PC-3 (cell line): ENCODE measurements at places on chromosomes 2 and 18. TPM values are rescaled to one million over a fixed set of nuclear protein-coding genes. Genes with fewer than 3 reads are reported as not detected.

SLC11A1 gene
- 0.17 and 0.33 TPM in 2 replicates for total RNA-seq

STAMBP gene
- total RNA-seq = 23.8 and 32.2 TPM in 2 replicates

REG1B gene
- not detected in 2 replicates for total RNA-seq

ZNF804A gene
- 1.6 and 1.9 TPM in 2 replicates for total RNA-seq

C2orf78 gene
- total RNA-seq = not detected in 2 replicates

GPAT2 gene
- total RNA-seq = not detected in 2 replicates

FHOD3 gene
- total RNA-seq = 18.1 and 32.2 TPM in 2 replicates

CREG2 gene
- 40.0 and 67.9 TPM in 2 replicates for total RNA-seq

CENPA gene
- total RNA-seq = 40.8 and 42.4 TPM in 2 replicates

DNA sequence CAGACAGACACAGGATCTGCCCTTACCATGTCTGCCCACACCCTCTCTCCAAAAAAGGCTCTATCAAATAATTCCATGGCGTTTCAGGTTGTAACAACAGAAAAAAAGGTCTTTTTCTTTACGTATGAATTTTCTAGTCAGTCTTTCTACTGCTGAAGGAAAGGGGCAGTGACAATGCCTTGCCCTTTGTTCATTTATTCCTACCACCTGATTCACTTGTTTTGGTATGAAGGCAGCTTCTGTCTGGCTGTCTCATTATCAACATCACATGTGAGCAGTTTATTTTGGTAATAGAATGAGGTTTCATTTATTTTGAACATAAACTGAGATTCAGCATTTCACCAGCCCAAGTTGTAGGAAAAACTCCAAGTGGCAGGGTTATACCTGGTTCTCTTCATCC, 94.3 kb upstream of the KLF7 start:
- no peak overlapping the region for H3K4me3 ChIP-seq
- peaks cover 66% of the 10 kb centered on the region for H3K4me1 ChIP-seq
- no peaks in the 10 kb centered on the region for H3K36me3 ChIP-seq
- DNase-seq = no peak
- H3K27me3 ChIP-seq = no peaks in the 10 kb centered on the region
- no peak overlapping the region for H3K27ac ChIP-seq

- no peaks in the 10 kb centered on the region for H3K27me3 ChIP-seq
- no peak overlapping the region for H3K27ac ChIP-seq
- H3K4me3 ChIP-seq = no peak overlapping the region
- DNase-seq = no peak
These were observed 124.0 kb downstream of the GAREM1 start for GRCh38 chr18:32346671-32347070.

DNA sequence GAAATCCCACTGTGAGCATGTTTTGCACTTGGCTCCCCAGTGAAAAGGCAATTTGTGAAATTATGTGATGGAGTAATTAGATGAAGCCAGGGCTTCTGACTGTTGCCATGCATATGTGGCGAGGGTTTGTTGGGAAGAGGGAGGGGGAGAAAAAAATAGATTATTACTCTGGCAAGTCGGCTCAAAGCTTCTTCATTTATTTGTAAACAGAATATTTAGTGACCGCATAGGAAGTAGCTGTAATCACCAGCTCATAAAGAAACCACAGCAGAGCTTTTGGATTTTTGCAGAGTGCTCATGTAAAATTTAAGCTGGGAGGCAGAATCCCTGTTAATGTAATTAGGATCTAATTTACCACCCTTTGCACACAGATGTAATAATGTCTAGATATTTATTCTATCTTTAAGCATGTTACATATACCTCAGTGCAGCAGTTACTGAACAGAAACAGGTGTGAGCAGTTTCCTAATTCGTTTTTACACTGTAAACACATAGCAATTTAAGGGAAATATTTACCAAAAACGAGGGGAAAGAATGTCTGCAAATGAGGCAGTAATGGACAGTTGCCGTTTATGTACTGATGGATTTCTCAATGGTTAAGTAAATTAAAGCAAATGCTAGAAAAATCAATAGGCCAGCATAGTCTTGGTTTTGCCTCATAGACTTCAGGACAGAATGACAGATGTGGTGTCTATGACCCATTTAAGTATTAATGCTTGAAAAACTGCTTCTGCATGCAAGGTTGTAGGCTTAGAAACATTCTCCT, 87.9 kb downstream of the MEIS1 start:
- H3K27ac ChIP-seq = no peak overlapping the region
- no peaks in the 10 kb centered on the region for H3K36me3 ChIP-seq
- H3K4me1 ChIP-seq = no peaks in the 10 kb centered on the region
- no peak for DNase-seq

- H3K4me1 ChIP-seq = no peaks in the 10 kb centered on the region
- H3K27ac ChIP-seq = no peak overlapping the region
- no peak overlapping the region for H3K4me3 ChIP-seq
- no peaks in the 10 kb centered on the region for H3K36me3 ChIP-seq
These were observed 119.5 kb downstream of the NEB start for GRCh38 chr2:151614606-151615306.

GRCh38 chr2:120392923-120393322, 47.0 kb downstream of the INHBB start:
- no peaks in the 10 kb centered on the region for H3K27me3 ChIP-seq
- H3K4me1 ChIP-seq = peaks cover 27% of the 10 kb centered on the region
- no peak overlapping the region for H3K4me3 ChIP-seq
- no peak overlapping the region for H3K27ac ChIP-seq
- peak; percentile 27 for DNase-seq

DNA sequence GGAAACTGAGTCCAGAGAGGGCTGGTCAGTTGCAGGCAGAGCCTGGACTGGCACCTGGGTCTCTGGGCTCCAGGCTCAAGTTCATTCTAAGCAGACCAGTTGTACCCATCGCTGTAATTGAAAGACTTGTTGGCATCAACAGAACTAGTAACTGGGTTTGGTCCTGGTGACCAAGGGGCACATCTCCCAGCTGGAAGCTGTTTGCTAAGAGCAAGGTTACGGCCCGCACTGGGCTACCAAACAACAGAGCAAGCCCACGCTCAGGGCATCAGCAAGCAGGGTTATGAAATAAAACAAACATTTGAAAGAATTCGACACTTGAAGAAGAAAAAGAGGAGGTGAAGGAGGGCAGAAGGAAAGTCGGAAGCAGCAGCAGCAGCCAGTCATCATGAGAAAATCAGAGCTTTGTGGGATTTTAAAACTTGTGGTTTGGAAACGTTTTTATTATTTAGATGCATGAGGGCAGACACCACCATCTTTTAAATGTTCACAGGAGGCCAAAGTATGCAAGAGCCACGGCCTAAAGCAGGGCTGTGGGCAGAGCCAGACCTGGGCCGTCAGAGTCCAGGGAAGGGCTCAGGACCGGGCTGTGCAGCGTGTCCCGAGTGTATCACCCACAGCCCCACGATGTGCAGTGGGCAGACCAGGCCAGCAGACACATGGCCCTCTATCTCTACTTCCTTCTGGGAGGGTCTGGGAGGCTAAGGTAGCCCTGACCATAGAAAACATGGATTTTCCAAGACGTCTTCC, 220.3 kb downstream of the BCL2 start:
- no peaks in the 10 kb centered on the region for H3K4me1 ChIP-seq
- H3K4me3 ChIP-seq = no peak overlapping the region
- DNase-seq = no peak
- peaks cover 17% of the 10 kb centered on the region for H3K27me3 ChIP-seq
- H3K36me3 ChIP-seq = no peaks in the 10 kb centered on the region

- H3K4me3 ChIP-seq = no peak overlapping the region
- no peaks in the 10 kb centered on the region for H3K4me1 ChIP-seq
- no peak overlapping the region for H3K27ac ChIP-seq
- peak; percentile 52 for DNase-seq
- H3K36me3 ChIP-seq = peaks cover 40% of the 10 kb centered on the region
These were observed 25.4 kb downstream of the POLR1A start for GRCh38 chr2:86079981-86080911.

DNA sequence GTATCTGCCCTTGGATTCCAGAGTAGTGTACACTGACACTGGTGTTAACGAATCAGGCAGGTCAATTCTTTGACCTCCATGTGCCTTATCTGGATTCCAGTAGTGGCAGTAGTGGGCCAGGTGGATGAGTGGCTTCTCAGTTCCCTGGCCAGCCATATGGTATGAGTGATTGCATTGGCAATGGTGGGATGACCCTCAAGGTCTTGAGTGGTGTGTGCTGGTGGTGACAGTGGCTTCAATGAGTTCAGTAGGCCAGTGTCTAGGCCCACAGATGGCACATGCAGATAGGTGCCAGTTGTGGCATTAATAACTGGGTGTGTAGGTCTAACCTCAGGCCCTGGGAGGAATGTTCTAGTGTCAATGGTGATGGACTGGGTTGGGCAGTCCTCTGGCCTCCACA, 674.1 kb upstream of the NXPH2 start:
- H3K27ac ChIP-seq = no peak overlapping the region
- H3K27me3 ChIP-seq = no peaks in the 10 kb centered on the region
- no peaks in the 10 kb centered on the region for H3K4me1 ChIP-seq
- no peak overlapping the region for H3K4me3 ChIP-seq

DNA sequence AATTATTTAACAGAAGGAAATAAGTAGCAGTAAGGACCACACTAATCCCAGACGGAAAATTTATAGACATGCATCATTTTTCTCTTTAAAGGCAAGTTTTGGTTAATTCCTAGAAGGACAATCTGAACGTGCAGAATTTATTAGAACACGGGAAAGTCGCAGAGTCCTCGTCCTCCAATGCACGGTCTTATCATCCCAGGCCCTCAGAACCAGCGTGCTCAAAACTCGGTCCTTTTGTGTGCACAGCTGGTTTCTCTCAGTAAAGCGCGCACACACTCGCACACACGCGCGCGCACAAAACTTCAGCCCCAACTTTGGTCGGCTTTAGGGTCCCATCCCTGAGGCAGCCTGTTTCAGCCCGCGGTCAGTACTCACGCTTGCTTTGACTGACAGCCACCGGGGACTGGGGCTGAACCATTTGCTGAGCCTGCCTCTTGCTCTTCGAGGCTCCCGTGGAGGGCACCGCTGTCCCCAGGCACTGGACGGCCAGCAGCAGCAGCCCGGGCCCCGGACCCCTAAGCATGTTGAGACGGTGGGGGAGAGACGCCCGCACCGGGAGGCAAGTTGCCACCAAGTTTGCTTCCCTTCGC, 493 bp downstream of the FN1 start:
- H3K4me1 ChIP-seq = peaks cover 38% of the 10 kb centered on the region
- peaks cover 21% of the 10 kb centered on the region; the same call in 1 of the 2 replicates for H3K36me3 ChIP-seq
- H3K27me3 ChIP-seq = no peaks in the 10 kb centered on the region
- peak; percentile 37 for DNase-seq
- H3K27ac ChIP-seq = peak overlapping the region; percentile 63

GRCh38 chr18:22473366-22473765, 55.7 kb upstream of the CTAGE1 start:
- no peak overlapping the region for H3K4me3 ChIP-seq
- no peak overlapping the region for H3K27ac ChIP-seq
- no peak for DNase-seq
- peaks cover 4% of the 10 kb centered on the region; the same call in 1 of the 2 replicates for H3K36me3 ChIP-seq
- peaks cover 39% of the 10 kb centered on the region for H3K4me1 ChIP-seq
- H3K27me3 ChIP-seq = no peaks in the 10 kb centered on the region

DNA sequence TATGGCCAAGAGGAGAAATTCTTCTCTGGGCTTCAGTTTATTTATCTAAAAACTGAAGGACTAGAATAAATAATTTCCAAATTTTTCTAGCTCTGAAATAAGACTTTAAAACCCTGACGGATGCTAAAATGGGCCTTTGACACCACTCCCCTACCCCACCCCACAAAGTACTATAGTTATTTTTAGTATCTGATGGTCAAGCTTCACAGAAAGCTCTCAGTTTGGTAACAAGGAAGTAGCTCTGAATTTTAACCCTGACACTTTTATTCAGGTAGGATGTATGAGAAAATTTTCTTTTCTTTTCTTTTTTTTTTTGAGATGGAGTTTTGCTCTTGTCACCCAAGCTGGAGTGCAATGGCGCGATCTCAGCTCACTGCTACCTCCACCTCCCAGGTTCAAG, 2.4 kb downstream of the RBKS start:
- H3K36me3 ChIP-seq = no peaks in the 10 kb centered on the region
- H3K27me3 ChIP-seq = no peaks in the 10 kb centered on the region
- H3K4me3 ChIP-seq = no peak overlapping the region
- H3K4me1 ChIP-seq = peaks cover 27% of the 10 kb centered on the region
- no peak overlapping the region for H3K27ac ChIP-seq

- H3K4me3 ChIP-seq = no peak overlapping the region
- DNase-seq = no peak
- no peaks in the 10 kb centered on the region for H3K27me3 ChIP-seq
- no peaks in the 10 kb centered on the region for H3K4me1 ChIP-seq
These were observed 215.3 kb upstream of the SESTD1 start for GRCh38 chr2:179479947-179480346.

- no peak overlapping the region for H3K4me3 ChIP-seq
- DNase-seq = no peak
- H3K27me3 ChIP-seq = no peaks in the 10 kb centered on the region
- H3K27ac ChIP-seq = no peak overlapping the region
- H3K4me1 ChIP-seq = peaks cover 39% of the 10 kb centered on the region
These were observed 86.5 kb upstream of the PPP1CB start for GRCh38 chr2:28665041-28665704.

DNA sequence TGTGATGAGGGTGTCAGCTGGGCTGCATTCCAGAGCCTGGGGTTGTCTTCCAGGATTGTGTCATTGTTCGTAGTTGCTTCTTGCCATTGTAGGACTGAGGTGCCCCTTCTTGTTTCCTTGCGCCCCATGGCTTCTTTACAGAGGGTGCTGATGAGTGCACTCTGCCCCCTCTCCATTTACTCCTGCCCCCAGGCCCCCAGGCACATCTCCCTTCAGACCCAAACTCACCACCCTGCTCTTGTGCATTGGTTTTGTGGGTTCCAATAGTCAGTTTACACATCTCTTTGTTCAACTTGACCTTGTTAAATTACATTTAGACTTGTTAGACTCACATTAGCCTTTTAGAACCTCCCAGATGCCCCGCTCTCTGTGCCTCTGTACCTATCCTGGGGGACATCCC, 33.1 kb downstream of the HJURP start:
- no peak overlapping the region for H3K27ac ChIP-seq
- no peak overlapping the region for H3K4me3 ChIP-seq
- H3K36me3 ChIP-seq = no peaks in the 10 kb centered on the region
- H3K27me3 ChIP-seq = no peaks in the 10 kb centered on the region

DNA sequence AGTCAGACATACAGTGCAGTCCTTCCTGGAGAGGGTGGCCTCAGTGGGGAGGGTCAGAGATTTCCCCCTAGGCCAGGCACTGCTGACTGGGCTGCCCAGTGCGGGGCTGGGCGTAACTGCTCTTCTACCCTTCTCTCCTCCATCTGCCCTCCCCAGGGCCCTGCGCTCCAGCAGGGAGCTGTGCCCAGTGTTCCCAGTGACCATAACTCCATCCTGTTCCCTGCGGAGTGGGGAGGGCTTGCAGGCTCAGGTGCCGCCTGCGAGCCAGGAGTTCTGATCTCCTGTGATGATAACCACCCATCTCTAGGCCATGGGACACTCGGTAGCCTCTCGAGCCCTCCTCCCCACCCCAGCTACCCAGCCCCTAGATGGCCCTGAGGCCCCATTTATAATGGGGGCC, 107.6 kb downstream of the SMAD7 start:
- peaks cover 18% of the 10 kb centered on the region for H3K4me1 ChIP-seq
- DNase-seq = no peak
- no peaks in the 10 kb centered on the region for H3K27me3 ChIP-seq

- H3K27ac ChIP-seq = no peak overlapping the region
- no peaks in the 10 kb centered on the region for H3K27me3 ChIP-seq
- no peak overlapping the region for H3K4me3 ChIP-seq
- peaks cover 20% of the 10 kb centered on the region for H3K36me3 ChIP-seq
- DNase-seq = no peak
- H3K4me1 ChIP-seq = no peaks in the 10 kb centered on the region
These were observed 115.2 kb downstream of the MTCL1 start for GRCh38 chr18:8820396-8821082.

- H3K4me3 ChIP-seq = no peak overlapping the region
- DNase-seq = no peak
- H3K27me3 ChIP-seq = no peaks in the 10 kb centered on the region
- H3K27ac ChIP-seq = no peak overlapping the region
- peaks cover 17% of the 10 kb centered on the region for H3K36me3 ChIP-seq
These were observed 39.1 kb downstream of the STK17B start for GRCh38 chr2:196131949-196132925.
